ENCODE measurements at places on chromosomes 5 and 9.
A peak's percentile ranks its signal among the peaks of the same experiment; 100 is the strongest.

DNA sequence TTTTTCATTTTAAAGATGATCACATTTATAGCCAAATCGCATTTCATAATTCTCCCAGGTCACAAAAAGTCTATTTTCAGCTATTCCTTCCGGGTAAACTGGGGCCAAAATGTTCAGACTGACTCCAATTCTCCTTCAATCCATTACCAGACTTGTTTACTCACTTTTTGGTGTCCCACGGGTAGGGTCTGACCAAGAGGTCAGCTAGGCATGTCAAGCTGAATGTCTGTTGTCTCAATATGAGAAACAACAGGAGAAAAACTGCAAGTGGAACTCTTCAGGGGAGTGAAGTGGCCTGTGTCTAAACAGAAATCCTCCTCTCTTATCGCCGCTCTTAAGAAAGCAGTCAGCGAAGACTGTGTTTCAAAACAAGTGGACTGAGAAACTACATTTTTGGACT is 171.3 kb downstream of the APBA1 start:
- DNase-seq: no peak

- DNase-seq: no peak
These were observed 17.9 kb downstream of the CMYA5 start for GRCh38 chr5:79707535-79707934.

DNA sequence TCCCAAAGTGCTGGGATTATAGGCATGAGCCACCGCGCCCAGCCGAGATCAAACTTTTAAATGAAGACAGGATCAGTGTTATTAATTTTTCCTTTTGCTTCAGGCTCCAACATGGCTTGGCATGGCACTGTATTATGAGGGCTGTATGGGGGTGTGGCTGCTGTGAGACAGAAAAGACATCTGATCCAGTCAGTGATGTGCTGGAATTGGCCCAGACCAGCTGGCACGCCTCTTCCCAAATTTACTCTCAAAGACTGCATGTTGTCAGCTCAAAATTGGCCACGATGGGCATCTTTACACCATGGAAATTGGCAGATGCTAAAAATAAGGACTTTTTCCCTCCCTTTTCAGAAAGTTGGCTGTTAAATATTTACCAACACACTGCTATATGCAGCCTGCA is 12.1 kb upstream of the COL27A1 start:
- no peak for DNase-seq

- no peak for DNase-seq
These were observed 856.6 kb downstream of the MAT2B start for GRCh38 chr5:164361986-164362385.

DNA sequence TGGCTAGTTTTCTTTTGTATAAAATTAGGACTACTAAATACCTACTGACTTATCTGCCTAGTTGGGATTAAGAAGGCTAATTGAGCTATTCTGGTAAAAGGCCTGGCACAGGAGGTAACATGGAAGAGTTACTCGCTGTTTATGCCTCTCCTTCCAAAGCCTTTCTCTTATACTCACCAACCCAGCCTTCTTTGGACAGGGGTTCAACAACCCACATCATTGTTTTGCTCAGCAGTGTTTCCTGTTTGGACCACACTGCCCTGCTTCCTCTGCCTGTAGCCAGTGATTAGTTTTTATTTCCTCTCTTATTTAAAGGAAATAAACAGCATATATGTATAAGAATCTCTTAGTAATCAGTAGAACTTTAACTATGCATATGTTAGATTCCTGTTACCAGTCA is 85.1 kb upstream of the TLX3 start:
- no peak for DNase-seq

DNA sequence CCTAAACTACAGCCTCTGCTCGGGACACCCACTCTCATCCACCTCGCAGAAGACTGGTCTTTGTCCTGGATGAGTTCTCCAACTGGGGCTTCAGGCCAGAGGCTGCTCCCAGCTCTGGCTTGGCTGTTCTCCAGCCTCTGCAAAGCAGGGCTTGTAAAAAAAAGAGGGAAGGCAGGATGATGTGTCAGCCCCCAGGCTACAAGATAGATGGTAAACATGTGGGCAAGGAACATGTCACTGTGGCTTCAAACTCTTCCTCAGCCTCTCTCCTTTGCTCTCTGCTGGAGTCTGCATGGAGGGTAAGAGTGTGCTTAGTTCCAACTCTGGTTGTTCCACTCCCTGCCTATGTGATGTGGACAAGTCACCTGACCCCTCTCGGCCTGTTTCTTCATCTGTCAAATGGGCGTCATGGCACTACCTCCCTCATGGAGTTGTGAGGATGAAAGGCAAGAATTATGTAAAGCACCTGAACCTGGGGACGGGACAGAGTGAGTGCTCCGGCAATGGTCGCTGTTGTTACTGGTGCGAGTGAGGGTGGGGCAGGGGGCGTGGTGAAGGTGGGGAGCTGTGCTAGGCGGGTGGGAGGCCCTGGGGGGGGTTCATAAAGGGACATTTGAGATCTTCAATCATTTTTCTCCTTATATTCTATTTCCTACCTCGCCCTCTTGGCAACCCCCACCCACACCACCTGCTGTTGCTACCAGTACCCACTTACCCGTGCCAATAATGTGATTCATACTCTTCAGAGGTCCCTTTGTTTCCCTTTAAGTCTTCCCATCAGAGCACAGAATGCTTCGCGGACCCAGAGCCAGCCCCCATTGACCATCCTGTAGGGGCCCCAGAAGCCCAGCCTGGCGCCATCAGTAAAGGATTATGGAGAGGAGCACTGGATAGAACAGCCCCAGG is 6.8 kb upstream of the ZNF79 start:
- DNase-seq: no peak

DNA sequence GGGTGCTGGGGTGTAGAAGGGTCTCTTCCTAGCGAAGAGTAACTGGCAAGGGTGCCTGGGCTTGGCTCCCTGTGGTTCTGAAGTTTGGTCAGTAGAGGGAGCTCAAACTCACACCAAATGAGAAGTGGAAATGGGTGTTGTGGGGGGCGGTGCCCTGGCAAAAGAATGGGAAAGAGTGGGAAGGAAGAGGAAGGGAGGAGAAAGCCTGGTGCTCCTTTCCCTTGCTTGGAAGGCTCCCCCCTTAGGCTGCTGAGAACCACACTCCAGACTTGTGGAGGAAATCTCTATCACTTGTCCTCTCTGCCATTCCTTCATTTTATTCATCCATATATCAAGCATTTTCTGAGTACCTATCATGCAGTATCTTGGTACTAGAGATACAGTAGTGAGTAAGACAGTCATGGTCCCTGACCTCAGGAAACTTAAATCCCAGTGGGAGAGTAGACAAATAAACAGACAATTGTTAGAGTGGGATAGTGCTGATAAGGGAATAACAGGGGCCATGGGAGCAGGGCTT is 13.0 kb downstream of the SLC4A9 start:
- peak; percentile 56 for DNase-seq

Data from OCI-LY7 (cell line).